ENCODE measurements at places on chromosomes 7 and 10. TPM values are rescaled to one million over a fixed set of nuclear protein-coding genes. Genes with fewer than 3 reads are reported as not detected.

The FGFBP3 gene
- total RNA-seq = not detected

The SLC39A12 gene
- not detected for total RNA-seq

DNA sequence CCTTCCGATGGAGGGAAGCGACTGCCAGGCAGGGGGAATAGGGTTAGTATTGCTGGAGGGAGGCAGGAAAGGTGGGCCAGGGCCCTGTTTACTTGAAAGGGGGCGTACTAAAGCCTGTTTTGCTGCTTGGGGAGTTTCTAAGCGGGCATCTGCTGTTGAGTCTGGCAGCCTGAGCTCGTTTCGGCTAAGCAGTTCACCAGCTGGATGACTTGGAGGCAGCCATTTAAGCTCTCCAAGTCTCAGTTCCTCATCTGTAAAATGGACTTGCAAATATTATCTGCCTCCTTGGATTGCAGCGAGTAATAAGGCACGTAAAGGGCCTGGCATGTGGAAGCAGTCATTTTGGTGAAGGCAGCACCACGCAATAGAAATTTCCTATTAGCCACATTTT, 44.0 kb downstream of the LDB3 start:
- DNase-seq = no peak

DNA sequence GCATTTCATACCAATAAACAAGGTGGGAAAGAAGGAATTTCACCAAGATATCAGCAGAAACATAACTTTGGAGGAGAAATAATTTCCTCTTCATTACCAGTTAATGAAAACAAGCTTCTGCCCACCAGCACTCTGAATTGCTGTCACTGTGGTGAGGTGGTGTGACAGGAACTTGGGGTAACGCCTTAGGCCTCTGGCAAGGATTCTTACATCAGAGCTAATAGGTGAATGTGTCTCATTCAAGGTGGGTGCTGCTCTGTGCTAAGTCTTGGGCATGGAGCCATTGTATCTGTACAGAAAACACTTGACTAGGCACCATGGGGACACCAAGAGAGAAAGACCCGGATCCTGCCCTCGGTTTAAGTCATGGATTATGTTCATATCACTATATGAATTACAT, 8.3 kb upstream of the LOXL4 start:
- DNase-seq = no peak

DNA sequence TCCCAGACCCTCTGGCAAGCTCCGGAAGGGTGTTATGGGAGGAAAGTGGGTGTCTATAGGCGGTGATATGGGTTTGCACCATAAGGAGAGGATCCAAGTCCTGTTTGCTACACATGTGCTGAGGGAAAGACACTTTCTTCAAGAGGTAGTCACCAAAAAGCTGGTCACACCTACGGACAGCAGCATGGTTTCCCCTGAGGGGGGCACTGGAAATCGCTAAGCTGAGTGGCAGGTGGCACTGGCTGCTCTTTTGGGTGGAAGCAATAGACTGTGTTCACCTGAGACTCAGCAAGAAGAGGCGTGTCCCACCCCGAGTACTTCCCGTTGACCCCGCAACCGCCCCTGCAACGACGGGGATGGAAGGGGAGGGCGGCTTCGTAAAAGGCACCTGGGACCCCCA, 1.8 kb upstream of the FOXI2 start:
- no peak for DNase-seq

DNA sequence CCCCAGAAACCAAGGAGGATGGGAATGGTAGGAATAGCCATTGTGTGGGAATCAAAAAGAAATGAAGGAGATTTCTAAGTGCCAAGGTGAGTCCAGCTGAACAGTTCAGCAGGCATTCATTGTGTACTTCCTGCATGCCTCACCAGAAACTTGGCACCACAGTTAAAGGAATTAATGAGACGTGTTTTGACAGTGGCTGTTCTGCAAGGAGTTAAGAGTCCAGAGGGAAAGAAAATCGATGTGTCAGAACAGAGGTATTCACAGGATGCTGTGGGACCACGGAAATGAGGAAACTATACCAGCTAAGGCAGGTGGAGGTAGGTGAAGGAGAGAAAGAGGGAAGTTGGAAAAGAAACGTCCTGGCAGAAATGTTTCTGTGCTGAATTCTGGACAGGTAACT, 78.1 kb downstream of the PRKCQ start:
- DNase-seq = no peak

- DNase-seq = no peak
Observed at GRCh38 chr10:34163075-34163905, 651.8 kb downstream of the PARD3 start.

- DNase-seq = no peak
Observed at GRCh38 chr7:74282748-74283459, 6.3 kb upstream of the CLIP2 start.

GRCh38 chr7:48274662-48275061, 103.4 kb downstream of the ABCA13 start:
- no peak for DNase-seq

DNA sequence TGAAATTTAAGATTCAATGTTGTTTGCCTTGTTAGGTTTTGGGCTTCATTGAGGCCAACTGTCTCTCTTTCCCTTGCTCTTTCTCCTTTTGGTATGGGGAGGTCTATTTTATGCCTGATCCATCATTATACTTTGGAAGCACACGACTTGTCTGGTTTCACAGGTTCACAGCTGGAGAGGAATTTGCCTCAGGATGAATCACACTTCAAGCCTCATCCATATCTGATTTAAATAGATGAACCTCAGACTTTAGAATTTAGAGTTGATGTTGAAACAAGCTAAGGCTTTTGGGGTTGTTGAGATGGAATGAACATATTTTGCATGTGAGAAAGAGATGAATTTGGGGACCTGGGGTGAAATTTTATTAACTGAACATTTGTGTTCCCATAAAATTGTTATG, 150.5 kb upstream of the IGFBP3 start:
- no peak for DNase-seq

DNA sequence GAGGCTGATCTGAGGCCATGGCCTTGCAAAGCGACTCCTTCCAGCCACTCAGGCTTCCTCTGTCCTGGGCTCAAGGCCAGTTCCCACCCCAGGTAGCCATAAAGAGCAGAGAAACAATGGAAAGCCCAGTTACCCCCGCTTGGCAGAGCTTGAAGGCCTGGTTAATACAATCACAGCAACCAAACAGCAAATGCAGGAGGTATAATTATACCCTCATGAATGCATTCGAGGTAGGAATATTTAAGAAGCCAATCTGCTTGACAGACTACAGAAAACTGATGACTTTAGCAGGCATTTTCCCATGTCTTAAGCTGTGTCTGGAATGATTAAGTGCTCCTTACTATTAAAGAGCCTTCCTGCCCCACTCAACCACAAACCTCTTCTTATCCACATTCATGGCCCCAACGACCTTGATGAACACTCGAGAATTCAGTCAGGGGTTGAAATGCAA, 114.1 kb upstream of the MACROH2A2 start:
- DNase-seq = no peak

DNA sequence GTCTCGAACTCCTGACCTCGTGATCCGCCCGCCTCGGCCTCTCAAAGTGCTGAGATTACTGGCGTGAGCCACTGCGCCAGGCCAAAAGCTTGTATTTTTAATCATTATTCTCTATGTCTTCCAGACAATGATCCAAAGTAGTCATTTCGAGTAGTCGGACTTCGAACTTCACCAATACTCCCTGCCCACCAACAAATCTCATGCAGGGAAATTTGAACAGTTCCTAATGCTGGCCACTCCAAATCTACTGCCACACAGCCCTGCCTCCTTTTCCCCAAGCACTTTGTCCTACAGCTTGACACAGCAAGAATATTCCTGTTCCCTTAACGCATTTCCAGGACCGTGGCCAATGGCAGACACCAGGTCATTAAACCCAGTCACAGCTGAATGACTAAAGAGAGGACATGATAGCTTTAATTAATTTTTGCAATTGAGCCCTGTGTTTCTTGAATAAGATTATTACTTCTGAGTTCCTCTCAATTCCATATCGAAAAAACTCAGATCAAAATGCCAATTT, 142.3 kb upstream of the NRP1 start:
- DNase-seq = no peak

DNA sequence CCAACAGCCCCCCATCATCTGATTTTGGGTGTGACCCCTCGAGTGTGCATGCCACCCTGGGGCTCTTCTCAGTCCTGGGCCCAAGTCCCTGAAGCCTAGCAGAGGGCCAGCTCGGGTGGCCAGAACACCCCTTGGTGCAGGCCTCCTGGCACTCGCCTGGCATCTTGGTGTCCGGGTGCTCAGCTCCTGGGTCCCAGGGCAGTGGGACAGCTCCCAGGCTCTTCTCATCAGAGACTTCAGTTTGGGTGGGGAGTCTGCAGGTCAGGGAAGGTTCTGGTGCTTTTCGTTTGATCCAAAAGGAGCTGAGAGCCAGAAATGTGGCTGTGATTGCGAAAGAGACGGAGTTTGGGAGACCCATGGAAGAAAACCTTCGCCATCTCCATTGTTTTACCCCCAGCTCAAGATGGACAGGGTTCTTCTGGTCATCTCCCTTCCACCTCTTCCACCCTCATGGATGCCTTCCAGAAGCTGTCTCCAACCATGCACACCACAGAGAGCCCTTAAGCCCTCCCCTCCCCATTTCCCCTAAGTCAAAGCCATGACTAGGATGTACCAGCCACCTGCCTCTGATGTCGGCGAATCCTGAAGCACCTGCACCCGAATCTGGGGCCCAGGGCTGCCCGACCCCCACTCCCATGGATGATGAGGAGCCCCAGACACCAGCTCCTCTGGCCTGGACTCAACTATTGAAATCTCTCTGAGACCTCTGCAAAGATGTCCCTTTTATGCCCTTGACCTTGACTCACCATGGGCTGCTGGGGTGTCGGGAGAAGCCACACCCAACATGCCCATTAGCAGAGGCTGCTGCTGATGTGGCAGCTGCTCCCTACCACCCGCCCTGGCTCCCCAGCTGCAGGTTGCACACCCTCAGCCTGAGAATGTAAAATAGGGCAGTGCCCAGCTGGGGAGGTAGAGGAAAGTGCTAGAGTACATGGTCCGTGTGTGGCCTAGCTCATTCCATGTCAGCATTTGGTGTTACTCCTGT, 55.3 kb downstream of the ADCYAP1R1 start:
- DNase-seq = no peak

Measured in esophagus squamous epithelium (tissue), 5 donors.